ENCODE measurements at places on chromosomes 7 and 10. TPM values are rescaled to one million over a fixed set of nuclear protein-coding genes. Genes with fewer than 3 reads are reported as not detected.

VSTM4 gene
- 4.4 TPM for total RNA-seq

CYP26A1 gene
- total RNA-seq: not detected

SFTPD gene
- not detected for total RNA-seq

EFCAB10 gene
- total RNA-seq: not detected

POM121L12 gene
- total RNA-seq: not detected

ARHGAP21 gene
- 173 TPM for total RNA-seq

GRB10 gene
- 64.1 TPM for total RNA-seq

IDE gene
- total RNA-seq: 21.3 TPM

IRF5 gene
- total RNA-seq: 0.33 TPM

CALML3 gene
- total RNA-seq: not detected

PNLIPRP3 gene
- not detected for total RNA-seq

CNPY4 gene
- total RNA-seq: 21.6 TPM

TMEM236 gene
- total RNA-seq: 0.17 TPM

DBF4 gene
- total RNA-seq: 13.9 TPM

HOXA4 gene
- 0.51 TPM for total RNA-seq

GRCh38 chr7:109021390-109021789 is 451.7 kb downstream of the DNAJB9 start:
- DNase-seq: no peak

DNA sequence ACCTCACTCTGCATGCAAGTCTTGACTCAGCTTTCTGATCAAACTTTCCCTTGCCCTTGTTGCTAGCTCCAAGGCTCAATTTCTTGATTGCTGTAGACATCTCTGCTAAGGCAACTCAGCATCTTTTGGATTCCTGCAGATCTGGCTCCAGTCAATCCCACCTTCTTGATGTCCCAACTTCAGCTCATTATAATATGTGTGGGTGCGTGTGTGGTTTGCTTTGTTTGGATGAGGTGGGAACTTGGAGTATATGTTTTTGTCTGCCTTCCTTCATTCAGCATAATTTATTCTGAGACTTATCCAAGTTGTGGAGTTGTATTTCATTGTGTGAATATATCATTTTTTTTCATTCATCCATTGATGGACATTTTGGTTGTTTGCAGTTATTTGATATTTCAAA is 364.8 kb upstream of the IGFBP3 start:
- peak; percentile 66 for DNase-seq

GRCh38 chr10:132578287-132578951 is 40.8 kb downstream of the INPP5A start:
- DNase-seq: no peak

GRCh38 chr10:124703778-124704427 is 40.3 kb downstream of the FAM53B start:
- DNase-seq: no peak

GRCh38 chr10:75436896-75437295 is 5.5 kb downstream of the LRMDA start:
- DNase-seq: no peak

GRCh38 chr10:58932577-58933314 is 243.7 kb upstream of the PHYHIPL start:
- no peak for DNase-seq

GRCh38 chr7:129462420-129462819 is 28.2 kb downstream of the STRIP2 start:
- no peak for DNase-seq

DNA sequence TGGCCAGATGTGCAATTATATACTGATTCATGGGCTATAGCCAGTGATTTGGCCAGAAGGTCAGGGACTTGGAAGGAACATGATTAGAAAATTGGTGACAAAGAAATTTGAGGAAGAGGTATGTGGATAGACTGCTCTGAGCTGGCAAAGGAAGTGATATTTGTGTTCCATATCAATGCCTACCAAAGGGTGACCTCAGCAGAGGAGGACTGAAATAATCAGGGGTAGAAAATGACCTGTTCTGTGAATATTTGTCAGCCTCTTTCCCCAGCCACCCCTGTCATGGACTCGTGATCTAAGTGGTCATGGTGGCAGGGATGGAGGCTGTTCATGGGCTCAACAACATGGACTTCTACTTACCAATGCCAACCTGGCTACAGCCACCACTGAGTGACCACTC is 47.0 kb downstream of the PTPRE start:
- DNase-seq: no peak

- DNase-seq: no peak
Observed at GRCh38 chr7:19408706-19409220, 263.5 kb upstream of the FERD3L start.

- no peak for DNase-seq
Observed at GRCh38 chr7:157462840-157463239, 126.0 kb downstream of the DNAJB6 start.

- DNase-seq: peak; percentile 52
Observed at GRCh38 chr7:47690902-47691558, 109.1 kb upstream of the TNS3 start.

- no peak for DNase-seq
Observed at GRCh38 chr7:100472121-100472851, 6.7 kb downstream of the TSC22D4 start.

GRCh38 chr7:12820777-12821176 is 133.3 kb downstream of the ARL4A start:
- DNase-seq: no peak

DNA sequence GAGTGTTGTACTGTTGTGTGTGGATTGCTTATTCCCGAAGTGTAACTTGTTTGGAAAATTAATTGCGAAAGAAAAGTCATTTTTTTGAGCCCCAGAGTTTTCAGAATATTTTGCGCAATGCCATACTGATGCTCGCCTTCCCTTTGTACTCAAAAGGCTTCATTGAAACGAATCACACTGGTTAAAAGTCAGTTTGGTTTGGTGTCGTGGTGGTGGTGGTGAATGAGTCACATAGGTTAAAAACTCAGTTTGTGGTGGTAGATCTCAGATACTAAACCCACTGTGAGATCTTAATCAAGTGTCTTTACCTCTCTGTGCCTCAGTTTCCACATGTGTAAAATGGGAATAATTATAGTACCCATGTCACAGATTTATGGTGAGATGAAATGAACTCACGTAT is 61.1 kb upstream of the IL6 start:
- no peak for DNase-seq

DNA sequence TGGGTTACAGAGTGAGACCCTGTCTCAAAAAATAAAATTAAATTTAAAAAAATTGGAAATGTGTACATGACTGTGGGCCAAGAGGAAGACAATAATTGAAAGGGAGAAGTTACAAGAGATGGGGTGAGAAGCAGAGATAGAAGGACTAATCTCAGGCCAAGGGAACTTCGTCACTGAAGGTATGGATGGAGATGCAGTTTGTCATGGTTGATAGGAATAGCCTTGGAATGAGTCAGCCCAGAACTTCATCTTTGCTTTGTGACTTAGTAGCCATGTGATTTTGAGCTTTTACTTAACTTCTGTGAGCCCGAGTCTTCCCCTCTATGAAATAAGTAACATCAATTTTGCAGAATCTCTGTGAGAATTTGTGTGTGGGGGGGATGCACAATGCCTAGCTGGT is 6.5 kb upstream of the PODXL start:
- DNase-seq: no peak

DNA sequence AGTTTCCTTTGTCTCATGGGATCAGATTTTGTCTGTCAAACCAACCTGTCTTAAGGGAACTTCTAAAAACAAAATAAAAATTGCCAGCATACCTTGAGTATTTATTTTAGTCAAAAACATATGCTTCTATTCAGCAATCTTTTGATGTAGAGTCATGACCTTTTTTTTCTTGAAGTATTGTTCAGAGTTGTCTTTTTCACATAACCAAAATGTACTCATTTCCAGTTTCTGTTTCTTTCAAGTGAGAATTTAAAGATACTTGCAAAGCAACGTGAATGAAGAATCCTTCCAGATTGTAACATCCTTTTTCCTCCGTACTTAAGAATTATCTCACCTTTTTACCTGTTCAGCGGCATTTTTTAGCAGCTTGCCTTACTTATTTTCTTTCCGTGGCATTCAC is 37.8 kb downstream of the GNAI1 start:
- no peak for DNase-seq

DNA sequence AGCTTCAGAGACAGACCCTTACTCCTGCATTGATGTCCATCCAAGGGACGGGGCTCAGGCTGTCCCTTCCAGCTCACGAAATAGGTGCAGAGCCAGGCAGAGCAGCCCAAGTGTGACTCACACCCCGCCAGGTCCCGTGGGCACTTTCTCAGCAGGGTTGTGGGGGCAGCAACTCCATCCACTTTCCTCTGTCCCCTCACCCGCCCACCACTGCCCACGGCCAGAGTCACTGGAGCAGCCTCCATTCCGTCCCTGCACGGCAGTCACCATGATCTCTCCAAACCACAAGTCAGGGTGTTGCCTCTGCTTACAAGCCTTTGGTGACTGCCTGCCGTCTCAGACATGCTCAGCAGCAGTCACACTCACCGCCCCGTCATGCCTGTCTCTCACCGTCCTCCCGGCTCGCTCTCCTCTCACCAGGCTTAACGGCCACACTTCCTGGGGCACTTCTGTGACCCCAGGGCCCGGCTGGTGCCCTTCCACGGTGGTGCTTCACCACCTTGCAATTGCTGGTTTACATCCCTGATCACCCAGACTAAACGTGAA is 39.3 kb downstream of the CALML3 start:
- DNase-seq: no peak

DNA sequence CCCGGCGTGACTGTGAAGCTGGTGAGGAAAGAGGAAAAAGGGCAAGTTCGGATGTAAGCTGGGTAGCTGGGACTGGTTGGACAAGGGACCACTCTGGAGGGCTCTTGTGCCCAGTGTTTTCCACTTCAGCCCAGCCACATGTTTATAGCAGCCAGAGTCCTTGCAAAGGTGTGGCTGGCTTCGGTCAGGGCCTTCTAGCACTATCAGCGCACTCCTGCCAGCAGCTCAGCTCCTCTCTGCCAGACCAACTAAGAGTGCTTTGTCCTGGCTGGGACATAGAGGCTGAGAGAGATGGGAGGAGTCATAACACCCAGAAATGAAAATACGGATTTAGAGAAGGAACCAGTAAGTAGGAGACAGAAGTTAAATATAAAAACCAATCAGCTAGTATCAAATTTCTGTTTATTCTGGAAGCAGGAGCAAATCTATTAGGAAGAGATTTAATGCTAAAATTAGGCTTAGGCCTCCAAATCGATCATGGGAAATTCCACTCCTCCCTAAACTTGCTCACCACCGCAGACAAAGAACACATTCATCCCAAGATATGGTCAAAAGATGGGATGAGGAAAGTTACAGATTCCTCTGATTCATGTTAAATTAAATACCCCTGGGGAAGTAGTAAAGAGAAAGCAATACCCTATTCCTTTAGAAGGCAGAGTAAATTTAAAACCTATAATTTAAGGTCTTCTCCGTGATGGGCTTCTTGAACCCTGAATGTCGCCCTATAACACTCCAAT is 135.0 kb downstream of the RALA start:
- no peak for DNase-seq

GRCh38 chr7:325051-325798 is 35.3 kb downstream of the FOXL3 start:
- DNase-seq: no peak

DNA sequence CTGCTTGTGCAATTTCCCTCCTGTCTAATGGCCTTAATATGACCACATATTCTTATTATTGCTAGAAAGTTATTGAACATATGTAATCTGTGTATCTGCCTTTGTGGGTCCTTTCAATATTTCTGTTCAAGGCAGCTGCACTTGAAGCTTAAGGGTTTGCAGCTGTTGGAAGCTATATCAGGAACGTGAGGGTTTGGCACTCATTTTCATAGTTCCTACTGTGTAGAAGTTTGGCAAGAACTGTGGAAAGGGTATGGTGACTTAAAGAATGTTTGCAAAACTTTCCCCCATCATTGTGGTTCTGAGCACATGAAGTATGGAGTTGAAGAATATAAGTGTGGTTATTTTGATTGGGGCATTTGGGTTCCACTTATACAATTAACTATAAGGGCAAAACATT is 144.7 kb upstream of the SEMA3A start:
- DNase-seq: peak; percentile 58

- no peak for DNase-seq
Observed at GRCh38 chr10:113859261-113859660, 4.8 kb downstream of the NHLRC2 start.

GRCh38 chr7:4267341-4268039 is 414.6 kb upstream of the FOXK1 start:
- DNase-seq: no peak

- no peak for DNase-seq
Observed at GRCh38 chr10:92942226-92942625, 93.9 kb downstream of the EXOC6 start.
